ENCODE measurements at places on chromosomes 5 and 9. TPM values are rescaled to one million over a fixed set of nuclear protein-coding genes. Genes with fewer than 3 reads are reported as not detected.

Gene LPAR1
- total RNA-seq: 103 TPM

Gene SCGB3A2
- not detected for total RNA-seq

Gene RXRA
- total RNA-seq: 15.4 TPM

Gene EQTN
- total RNA-seq: not detected

Gene MRPS27
- 87.8 TPM for total RNA-seq

Gene KCNMB1
- under 0.01 TPM for total RNA-seq

Gene TBCA
- 98.3 TPM for total RNA-seq

Gene PCDHA6
- 0.77 TPM for total RNA-seq

Gene FOXD4L4
- 0.22 TPM for total RNA-seq

Gene CDC20B
- 0.22 TPM for total RNA-seq

Gene ZNF366
- under 0.01 TPM for total RNA-seq

Gene SLC25A2
- 0.50 TPM for total RNA-seq

Gene PCDHA1
- total RNA-seq: under 0.01 TPM

Gene PAM
- total RNA-seq: 628 TPM

Gene ZNF483
- 1.9 TPM for total RNA-seq

Gene PHF24
- total RNA-seq: 0.11 TPM

Gene BTNL9
- total RNA-seq: not detected

Gene ZNF883
- 2.2 TPM for total RNA-seq

Gene ITK
- total RNA-seq: not detected

Gene CATSPER3
- total RNA-seq: 0.12 TPM

Gene C9
- 1.1 TPM for total RNA-seq

Gene NRARP
- total RNA-seq: 0.12 TPM

Gene ARSK
- total RNA-seq: 11.1 TPM

Gene OGN
- total RNA-seq: 0.33 TPM

Gene TLR4
- 2.5 TPM for total RNA-seq

Gene TAF11L14
- not detected for total RNA-seq

Gene SLC34A3
- total RNA-seq: not detected

Measured in uterine smooth muscle cell (primary cell).